T-helper 22 cell (primary cell): ENCODE measurements at places on chromosomes 5 and 9.

DNA sequence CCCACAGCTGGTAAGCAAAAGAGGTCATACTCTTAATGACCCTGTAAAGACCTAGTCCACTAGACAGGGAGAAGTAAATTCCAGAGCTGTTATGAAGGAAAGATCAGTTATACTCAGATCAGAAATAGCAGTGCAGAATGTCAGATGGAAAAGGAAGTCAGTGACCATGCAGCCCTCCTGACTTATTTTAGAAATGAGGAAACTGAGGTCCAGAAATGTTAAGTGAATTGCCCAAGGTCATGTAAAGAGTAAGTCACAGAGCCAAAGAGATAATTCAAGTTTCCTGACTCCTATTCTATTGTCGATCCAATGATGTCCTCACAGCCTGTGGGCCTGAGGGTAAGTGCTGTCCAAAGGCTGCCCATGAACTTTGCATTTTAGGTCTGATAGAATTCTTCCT lies 214.9 kb upstream of the IL12B start:
- DNase-seq, result no peak

- DNase-seq, result no peak
These were observed 22.6 kb downstream of the HMGXB3 start for GRCh38 chr5:150023136-150023535.

GRCh38 chr9:133460405-133461175 lies 812 bp downstream of the CACFD1 start:
- no peak for DNase-seq

DNA sequence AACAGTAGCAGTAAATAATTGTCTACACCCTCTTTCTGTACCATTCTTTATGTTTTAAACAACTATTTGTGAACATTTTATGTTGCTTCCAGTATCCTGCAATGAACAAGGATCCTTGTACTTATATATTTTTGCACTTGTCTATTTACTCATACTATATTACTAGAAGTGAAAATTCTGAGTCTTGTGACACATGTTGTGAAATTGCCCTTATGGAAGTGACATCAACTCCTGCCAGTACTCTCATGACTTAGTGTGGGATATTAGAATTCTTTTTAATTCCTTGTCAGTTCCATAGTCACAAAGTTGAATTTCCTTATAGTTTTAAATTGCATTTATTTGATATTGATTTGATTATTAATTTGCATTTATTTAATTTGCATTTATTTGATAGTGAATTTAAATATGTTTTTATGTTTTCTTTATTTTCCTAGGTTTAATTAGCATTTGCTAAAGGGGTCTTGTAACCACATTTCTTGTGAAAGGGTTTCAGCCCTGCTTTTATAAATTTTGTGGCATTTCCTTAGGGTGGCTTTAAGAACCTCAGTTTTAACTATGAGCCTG lies 27.7 kb downstream of the PARP8 start:
- DNase-seq, result no peak

DNA sequence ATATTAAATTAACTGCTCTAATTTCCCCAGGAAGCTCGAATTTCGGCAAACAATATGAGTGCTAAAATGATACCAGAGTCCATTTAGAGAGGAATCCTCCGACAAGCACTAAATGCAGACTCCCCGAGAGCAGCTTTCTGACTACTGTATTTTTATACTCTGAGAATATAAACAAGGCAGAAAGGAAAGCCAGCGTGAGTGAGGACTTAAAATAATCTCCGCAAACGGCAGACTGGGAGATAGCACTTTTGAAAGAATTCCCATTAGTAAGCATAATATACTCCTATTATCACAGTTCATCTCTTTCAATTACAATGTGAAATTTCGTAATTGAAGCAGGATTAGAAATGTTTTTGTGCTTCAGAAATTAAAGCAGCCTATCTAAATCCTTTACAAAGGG lies 269.4 kb upstream of the PANK3 start:
- no peak for DNase-seq

DNA sequence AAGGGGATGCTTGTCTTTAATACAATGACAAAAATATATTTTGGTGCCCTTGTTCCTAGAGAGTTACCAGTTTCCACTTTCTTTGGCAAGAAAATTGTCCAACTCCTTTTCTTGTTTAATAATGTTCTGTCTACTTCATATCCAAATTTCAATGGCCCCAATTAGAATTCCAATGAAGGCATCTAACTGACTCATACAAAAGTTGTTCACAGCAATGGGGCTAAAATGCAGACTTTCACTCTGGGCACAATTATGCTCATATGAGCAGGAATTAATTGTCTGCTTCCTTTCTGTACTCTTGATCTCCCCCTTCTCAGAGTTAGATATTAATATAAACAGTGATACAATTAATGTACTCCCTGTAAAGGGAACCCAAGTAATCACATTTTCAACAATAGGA lies 42.1 kb upstream of the ZNF622 start:
- no peak for DNase-seq

GRCh38 chr9:128034821-128035652 lies 32.1 kb downstream of the NAIF1 start:
- peak; percentile 48 for DNase-seq

- no peak for DNase-seq
These were observed 163.9 kb downstream of the ARHGEF28 start for GRCh38 chr5:73789851-73790281.

DNA sequence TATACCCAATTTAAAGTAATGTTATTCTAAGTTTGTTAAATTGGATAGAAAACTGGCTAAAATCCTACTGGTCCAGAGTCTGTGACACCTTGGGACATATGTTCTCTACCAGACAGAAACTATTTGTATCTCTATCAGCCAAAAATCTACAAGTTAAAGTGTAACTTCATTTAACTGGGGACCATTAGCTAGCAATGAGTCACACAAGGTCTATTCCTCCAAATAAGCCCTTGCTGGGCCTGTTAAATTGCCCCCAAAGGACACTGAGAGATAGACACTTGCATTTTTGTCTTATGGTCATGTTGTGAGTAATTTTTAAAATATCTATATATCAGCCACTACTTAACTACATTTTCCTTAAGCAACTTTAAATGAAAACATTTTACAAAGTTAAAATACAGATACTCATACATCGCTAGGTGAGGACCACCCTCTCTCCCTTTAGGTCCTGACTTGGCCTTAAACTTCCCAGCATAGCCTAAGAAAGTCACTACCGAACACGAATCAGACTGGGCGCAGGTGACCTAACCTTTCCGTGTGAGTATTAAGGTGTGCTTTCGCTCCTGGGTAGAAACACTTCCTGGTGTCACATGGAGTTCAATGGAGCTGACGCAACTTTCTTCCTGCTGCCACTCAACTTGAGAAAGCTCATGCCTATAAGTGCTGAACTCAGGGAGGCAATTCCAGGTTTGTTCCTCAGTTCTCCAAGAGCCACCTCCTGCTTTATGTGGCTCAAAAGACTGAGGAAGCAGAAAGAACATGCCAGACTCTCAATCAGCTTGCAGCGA lies 249.1 kb downstream of the DIRAS2 start:
- DNase-seq, result no peak

GRCh38 chr9:70137577-70137976 lies 93.9 kb downstream of the MAMDC2 start:
- no peak for DNase-seq

DNA sequence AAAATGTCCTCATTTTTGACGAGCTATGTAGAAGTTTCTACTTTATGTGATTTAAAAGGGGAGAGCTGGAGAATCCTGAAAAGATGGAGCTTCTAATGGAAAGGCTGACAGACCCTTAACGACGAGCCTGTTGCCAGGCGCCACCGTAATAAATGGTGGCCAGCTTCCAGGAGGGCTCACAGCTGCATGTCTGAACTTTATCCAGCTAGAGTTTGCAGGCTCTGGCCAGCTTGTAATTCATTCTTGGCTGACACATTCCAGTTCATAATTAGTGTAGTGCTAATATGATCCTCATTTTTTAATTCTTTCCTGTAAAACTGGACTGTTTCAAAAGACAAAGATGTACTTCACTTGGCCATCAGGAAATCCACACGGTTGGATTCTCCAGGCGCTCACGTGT lies 246.7 kb downstream of the GAS1 start:
- no peak for DNase-seq
